H7 (cell line): ENCODE measurements at places on chromosomes 6 and 20.

DNA sequence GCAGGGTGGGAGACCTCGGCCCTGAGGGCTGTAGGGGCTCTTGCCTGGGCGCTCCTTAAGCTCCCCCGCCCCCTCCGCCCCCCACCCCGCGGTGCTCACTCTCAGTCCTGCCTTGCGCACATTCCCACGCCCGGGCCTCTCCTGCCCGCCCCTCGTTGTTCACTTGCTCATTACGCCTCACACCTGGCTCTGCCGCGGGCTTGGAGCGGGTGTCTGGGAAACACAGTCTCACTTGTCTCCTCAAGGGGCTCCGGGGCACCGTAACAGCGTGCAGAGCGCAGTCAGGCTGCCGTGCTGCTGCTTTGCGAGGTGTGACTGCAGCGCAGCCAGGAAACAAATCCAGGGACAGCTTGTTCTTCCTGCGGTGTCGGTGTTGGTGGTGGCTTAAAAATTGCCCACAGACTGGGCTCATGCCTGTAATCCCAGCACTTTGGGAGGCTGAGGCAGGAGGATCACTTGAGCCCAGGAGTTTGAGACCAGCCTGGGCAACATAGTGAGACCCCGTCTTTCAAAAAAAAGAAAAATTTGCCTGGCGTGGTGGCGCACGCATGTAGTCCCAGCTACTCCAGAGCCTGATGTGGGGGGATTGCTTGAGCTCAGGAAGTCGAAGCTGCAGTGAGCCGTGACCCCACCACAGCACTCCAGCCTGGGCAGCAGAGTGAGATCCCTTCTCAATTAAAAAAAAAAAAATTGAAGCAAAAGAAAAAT lies 4.6 kb downstream of the NPBWR2 start:
- peak; percentile 90 for DNase-seq

GRCh38 chr6:127939442-127940066 lies 38.7 kb upstream of the THEMIS start:
- no peak for DNase-seq

DNA sequence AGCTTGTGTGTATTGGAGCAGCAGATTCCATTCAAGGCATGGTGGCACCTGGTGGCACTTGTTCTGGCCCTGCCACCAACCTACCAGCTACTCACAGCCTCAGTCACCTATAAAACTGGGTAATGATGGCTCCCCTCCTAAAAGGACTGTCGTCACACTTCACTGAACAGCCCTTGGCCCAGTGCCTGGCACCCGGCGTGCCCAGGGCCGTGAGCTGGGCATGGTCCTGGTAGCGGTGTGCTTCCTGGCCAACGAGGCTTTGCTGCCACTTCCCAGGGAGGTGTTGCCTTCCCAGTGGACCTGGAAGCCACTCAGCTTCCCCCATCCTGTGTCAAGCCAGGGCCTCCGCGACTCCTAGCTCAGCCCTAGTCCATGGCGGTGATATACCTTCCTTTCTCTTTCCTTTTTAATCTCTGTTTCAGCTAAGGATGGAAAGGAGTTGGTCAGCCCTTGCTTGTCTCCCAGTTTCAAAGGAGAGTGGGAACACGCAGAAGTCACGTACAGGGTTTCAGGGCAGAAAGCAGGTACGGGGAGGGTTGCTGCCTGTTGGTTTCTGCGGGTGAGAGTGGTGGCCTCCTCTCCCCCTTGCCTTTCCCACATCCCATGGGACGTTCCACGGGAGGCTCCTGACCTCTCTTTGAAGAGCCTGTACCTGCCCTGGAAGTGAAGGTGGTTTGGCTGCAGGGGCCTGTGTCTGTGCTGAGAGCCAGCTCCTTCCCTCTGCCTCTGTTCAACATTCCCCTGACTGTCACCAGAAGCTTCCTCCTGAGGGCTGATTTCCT lies 25.5 kb downstream of the ENTPD6 start:
- DNase-seq, result peak; percentile 26

DNA sequence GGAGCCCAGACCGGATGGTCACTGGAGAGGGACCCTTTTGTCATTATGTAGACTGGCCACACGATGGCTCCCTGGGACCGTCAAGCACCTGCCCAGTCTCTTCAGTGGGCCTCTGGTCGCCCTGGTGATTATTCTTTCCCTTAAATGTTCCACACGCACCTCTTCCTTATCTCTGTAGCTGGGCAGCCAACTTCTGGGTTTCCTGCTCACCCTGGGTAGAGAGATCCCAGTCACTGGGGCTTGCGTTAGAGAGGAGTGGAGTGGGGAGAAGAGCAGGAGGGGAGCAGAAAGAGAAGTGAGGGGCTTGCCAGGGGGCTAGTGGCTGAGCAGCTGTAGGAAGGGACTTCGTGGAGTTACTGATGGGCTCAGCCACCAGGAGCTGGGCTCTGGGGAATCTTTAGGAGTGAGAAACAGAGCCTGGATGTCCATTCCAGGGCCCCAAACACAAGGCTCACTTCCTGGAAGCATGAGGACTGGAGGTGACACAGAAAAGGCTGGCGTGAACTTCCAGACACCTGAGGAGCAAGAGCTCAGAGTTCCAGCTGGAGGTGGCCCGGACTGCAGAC lies 150.1 kb downstream of the DHX35 start:
- DNase-seq, result peak; percentile 87

GRCh38 chr6:50602292-50602691 lies 111.0 kb upstream of the TFAP2D start:
- no peak for DNase-seq

- DNase-seq, result no peak
Observed at GRCh38 chr20:39259808-39260207, 297.7 kb downstream of the DHX35 start.

DNA sequence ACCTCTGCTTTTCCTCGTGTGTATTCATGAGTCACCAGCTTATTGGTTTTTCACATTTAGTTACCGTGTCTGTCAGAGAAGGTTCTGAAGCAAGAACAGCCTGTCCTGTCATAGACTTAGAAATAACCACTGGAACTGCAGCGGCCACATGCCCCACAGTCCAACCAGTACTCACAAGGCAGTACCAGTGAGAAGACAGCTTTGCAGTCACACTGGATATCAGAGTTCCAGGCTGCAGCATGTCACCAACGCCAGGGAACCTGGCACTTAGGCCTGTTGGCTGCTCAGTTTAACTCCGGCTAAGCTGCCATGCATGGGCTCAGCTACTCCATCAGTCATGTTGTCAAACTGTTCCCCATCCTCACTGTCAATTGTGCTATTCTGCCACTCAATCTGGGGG lies 40.1 kb downstream of the ADNP start:
- DNase-seq, result no peak

GRCh38 chr6:75499640-75500039 lies 6.0 kb upstream of the FILIP1 start:
- no peak for DNase-seq

- no peak for DNase-seq
Observed at GRCh38 chr20:58267389-58268215, 39.1 kb upstream of the ANKRD60 start.

GRCh38 chr6:43913375-43914271 lies 143.6 kb downstream of the VEGFA start:
- no peak for DNase-seq

DNA sequence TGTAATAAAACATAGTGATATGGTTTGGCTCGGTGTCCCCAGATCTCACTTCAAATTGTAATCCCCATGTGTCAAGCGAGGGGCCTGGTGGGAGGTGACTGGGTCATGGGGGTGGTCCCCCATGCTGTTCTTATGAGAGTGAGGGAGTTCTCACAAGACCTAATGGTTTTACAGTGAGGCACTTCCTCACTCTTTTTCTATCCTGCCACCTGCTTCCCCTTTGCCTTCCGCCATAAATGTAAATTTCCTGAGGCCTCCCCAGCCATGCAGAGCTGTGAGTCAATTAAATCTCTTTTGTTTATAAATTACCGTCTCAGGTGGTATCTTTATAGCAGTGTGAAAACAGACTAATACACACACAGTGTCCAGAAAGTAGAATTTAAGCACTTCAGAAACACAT lies 78.5 kb downstream of the REPS1 start:
- DNase-seq, result no peak

DNA sequence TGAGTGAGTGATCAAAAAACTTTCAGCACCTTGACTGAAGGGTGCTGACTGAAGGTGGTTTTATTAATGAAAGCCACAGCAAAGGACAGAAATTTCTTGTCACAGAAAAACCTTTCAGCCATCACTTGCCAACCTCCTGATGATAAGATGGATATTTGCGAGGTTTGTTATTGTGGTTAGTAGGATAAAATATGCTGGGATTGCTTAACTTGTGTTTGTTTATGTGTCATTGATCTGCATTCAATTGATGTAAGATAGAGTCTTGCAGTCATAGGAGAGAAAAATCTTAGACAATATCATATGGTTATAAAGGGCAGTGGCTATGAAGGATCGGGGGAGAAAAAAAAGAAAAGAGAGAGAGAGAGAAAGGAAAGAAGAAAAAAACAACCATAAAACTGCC lies 1.2 kb downstream of the TSBP1 start:
- DNase-seq, result no peak

GRCh38 chr20:61041481-61041880 lies 210.6 kb upstream of the CDH4 start:
- DNase-seq, result no peak

DNA sequence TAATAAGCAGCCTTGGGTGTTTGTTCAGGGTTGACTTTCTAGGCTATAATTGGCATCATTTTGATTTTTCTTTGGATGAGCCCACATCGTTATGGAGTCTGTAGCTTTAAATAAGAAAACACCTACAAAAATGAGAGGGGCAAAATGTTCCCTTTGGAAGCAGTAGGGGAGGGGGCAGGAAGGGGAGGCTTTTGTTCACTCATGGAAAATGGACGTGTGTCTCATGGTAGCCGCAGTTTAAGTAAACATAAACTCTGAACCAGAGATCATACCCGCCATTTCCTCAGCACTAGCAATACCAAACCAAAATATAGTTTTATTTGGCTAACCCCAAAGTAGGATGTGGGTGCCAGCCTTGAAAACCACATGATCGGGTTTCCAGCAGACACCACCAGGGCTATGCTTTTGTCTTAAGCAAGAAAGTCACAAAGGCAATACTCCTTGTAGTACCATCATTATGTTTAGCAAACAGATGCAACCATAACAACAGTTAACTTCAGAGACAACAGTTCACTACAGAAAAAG lies 572.5 kb upstream of the JAG1 start:
- no peak for DNase-seq

GRCh38 chr20:44759595-44759994 lies 13.9 kb downstream of the KCNK15 start:
- DNase-seq, result no peak

DNA sequence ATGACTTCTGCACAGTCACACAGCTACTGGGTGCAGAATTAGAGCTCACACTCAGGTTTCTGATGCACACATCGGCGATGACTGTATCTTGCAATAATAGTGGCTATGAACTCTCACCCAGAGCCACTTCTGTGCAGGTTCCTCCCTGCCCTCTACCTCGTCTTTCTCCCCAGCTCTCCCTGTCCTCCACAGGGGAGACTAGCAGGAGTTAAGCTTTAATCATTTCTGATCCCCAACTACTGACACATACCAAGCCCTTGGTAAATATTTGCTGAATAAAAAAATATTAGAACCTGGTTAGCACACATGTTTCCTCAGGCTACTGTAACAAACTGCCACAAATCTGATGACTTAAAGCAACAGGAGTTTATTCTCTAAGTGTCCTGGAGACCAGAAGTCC lies 222.7 kb upstream of the FOXA2 start:
- no peak for DNase-seq

GRCh38 chr20:44357555-44358125 lies 2.1 kb downstream of the HNF4A start:
- no peak for DNase-seq

DNA sequence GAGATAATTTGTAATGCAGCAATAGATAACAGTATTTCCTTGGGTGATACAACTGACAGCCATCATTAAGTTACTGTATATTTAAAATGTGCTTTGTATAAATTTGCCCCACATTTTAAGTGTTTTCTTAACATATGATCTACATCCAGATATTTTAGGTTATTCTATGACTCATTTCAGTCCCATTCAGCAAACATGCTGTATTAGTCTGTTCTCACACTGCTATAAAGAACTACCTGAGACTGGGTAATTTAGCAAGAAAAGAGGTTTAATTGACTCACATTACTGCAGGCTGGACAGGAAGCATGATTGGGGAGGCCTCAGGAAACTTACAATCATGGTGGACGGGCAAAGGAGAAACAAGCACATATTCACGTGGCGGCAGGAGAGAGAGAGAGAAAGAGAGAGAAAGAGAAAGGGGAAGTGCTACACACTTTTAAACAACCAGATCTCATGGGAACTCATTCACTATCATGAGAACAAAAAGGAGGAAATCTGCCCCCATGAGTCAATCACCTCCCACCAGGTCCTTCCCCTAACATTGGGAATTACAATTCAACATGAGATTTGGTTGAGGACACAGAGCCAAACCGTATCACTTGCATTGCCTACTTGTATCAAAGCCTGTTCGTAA lies 9.6 kb upstream of the CHD6 start:
- no peak for DNase-seq

- DNase-seq, result no peak
Observed at GRCh38 chr6:106398621-106399020, 38.1 kb downstream of the CRYBG1 start.

- DNase-seq, result peak; percentile 94
Observed at GRCh38 chr20:63553933-63554290, at the start of gene FNDC11. FNDC11 (plus strand) TSS chr20:63554159; CDS start chr20:63555664, 1,505 bp downstream.

DNA sequence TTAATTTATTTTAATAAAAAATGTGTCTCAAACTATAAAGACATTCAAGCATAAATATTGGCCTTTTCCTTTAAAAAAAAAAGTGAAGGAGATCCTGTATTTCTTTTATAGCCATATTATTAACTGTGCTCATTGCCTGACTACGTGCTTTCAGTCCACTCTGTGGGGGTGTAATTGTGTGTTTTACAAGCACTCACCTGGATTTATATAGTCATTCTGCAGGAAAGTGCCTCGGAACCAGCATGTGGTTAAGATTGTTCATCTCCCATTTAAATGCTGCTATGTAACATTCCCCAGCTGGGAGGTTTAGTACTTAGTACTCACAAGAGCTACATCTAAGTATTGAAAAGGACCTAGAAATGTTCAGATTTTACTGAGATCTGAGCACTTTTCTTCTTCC lies 47.9 kb upstream of the SLC22A16 start:
- no peak for DNase-seq

GRCh38 chr20:37911838-37912281 lies 8.9 kb downstream of the VSTM2L start:
- peak; percentile 85 for DNase-seq
